GM12878 (cell line): ENCODE measurements at places on chromosomes 7 and 10. TPM values are rescaled to one million over a fixed set of nuclear protein-coding genes. Genes with fewer than 3 reads are reported as not detected.

Gene SUGCT
- 0.32 and 1.2 TPM in 2 replicates for polyA plus RNA-seq

DNA sequence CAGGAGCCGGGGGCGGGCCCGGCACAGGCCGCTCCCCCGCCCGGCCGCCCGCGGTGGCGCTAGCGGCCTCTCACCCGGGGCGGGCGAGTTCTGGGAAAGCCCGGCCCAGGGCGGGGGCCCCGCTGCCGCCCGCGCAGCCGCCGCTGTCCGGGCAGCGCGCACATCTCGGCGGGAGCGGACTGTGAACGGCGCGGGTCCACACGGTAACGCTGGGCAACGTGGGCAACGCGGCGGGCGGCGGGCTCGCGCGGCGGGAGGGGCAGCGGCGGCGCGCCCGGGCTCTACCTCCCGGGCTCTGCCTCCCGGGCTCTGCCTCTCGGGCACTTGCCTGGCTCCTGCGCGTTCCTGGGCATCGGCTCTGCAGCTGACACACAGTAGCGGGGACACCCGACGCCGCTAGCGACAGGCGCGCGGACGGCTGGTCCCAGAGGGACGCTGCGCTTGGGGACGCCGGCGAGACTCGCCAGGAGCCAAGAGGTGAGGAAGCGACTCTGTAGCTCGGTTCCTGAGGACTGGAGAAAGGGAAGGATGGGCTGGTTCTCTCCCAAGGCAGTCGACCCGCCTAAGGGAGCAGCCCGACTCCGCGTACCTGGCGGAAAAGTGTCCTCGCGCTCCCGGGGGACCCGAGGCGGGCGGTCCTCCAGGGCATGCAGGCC, at the start of gene PLCE1:
Gene PLCE1 (plus strand): TSS at position 150 of the 656 bp plus-strand sequence. CDS start 37,116 bp downstream, outside the sequence.
- DNase-seq = no peak

- DNase-seq = no peak
Measured at GRCh38 chr10:6625428-6625827, 45.4 kb upstream of the PRKCQ start.

GRCh38 chr10:59432207-59432900, 70.0 kb upstream of the FAM13C start:
- DNase-seq = no peak

Gene NIPSNAP2
- 83.8 and 87.7 TPM in 2 replicates for polyA plus RNA-seq

Gene FEZF1
- polyA plus RNA-seq = not detected in 2 replicates
